ENCODE measurements at places on chromosomes 7 and 10. TPM values are rescaled to one million over a fixed set of nuclear protein-coding genes. Genes with fewer than 3 reads are reported as not detected.

The NRG3 gene
- not detected for total RNA-seq

The RAB19 gene
- 0.37 TPM for total RNA-seq

The KDM7A gene
- 44.3 TPM for total RNA-seq

The VAX1 gene
- not detected for total RNA-seq
